ENCODE measurements at places on chromosomes 6 and 20.

DNA sequence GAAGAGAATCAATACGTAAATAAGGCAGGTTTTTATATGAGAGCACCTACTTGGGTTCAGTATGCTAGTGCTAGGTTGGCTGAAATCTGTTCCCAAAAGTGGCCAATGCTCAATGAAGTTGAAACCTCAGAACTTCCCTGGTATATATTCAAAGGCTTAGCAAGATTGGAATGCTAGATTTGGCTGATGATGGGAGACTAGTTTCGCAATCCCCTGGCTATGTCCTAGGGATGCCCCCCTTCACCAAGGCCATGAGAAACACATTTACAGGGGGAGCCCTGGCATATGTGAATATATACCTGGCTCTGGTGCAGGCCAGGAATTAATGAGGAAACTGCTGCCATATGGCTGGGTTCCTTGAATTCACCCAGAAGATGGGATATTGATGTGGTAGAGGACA lies 142.4 kb upstream of the C6orf118 start:
- no peak for DNase-seq

DNA sequence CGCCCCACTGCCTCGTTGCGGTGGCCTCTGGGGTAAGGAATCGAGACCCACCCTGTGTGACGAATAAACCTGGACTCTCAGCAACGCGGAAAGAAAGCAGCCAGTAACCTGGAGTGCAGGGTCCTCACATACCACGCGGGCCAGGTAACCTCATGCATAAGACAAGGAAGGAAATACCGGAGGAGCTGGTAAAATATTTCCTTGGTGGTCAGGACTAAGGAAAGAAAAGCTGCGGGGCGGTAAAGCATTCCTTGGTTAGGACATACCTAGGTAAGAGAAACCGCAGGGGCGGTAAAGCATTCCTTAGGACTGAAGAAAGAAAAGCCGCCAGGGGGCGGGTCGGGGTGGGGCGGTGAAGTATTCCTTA lies 80.7 kb downstream of the SYTL3 start:
- no peak for DNase-seq

DNA sequence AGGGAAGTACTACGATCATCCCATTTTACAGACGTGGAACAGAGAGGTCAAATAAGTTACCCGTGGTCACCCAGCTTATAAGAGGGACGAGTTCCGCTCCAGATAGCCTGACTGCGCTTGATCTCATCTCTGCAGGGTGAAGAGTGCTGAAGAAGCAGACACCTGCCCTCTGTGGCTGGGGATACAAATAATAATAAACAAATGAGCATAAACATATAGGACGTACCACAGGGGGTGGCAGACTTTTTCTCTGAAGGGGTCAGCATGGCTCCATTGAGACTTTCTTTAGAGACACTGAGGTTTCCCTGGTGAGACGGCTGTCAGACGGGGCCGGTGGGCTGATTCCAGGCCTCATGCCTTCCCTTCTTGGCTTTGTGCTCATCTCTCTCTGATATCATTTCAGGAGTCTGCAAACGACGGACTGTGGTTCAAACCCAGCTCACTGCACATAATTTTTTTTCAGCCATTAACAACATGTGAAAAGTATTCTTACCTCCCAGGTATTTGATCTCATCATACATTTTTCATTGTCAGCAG lies 47.1 kb downstream of the IRF4 start:
- DNase-seq: no peak

GRCh38 chr6:48844696-48845095 lies 618.4 kb downstream of the MMUT start:
- peak; percentile 48 for DNase-seq

- DNase-seq: no peak
These were observed 313.2 kb downstream of the HDGFL1 start for GRCh38 chr6:22882581-22882980.

GRCh38 chr6:146903451-146903850 lies 300.8 kb upstream of the STXBP5 start:
- DNase-seq: no peak

DNA sequence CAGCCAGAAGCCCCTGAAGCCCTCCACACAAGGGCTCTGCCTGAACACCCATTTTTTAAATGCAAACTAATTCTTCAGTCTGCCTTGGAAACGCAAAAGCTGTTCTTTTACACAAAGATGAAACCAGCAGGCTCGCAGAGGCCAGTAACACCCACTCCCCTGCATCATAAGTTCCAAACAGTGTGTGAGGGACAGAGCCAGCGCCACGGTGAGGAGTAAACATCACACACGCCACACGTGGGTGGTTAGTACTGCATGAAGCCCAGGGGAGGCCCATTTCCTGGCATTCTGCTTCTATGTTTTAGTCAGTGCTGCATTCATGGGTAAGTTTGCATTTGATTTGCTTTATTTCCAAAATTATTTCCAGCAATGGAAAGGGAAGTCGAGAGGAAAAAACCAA lies 217.7 kb upstream of the RIN2 start:
- DNase-seq: no peak

DNA sequence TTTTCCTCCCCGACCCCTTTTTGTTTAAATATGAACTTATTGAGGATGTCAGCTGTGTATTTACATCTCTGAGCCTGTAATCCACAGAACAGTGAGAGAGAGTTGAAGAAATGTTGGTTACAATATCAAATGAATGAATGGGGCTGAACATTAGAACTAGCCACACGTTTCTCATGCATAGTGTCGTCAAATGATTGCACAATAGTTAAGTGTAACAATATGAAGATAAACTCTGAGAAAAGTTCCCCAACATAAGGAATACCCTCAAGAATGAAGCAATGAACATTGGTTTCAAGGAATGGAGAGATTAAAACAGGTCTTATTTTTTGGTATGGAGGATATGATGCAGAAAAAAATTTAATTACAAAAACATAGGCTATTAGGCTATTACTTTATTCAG lies 100.5 kb upstream of the DTNBP1 start:
- DNase-seq: no peak

GRCh38 chr6:140105857-140106256 lies 731.4 kb upstream of the CITED2 start:
- DNase-seq: peak; percentile 65

DNA sequence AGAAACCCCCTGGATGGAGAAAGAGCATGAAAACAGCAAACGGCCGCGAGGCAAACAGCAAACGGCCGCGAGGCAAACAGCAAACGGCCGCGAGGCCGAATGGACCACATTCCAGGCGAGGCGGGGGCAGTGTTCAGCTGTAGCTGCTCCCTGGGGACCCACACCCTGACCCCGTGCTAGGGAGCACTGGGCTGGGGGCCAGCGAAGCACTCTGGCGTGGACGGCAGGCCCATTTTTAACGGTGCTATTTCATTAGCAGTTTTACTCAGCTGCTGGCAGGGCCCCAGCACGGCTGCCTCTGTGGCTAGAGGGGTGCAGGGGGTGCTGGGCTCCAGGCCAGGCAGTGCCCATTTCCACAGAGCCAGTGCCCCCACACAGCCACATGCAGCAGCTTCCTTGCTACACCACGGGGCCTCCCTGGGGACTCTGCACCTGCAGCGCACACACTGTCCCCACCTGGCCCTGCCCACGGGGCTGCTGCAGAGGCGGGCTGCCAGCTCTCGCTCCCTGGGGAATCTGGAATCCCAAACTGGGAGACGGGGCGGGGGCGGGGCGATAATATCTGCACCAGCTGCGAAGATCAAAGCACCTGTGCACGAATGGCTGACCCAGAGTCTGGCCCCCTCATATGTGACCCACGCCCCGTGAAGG lies 35.6 kb upstream of the SLCO4A1 start:
- peak; percentile 77 for DNase-seq

GRCh38 chr20:31842471-31843157 lies 2.8 kb downstream of the FOXS1 start:
- DNase-seq: peak; percentile 60

- DNase-seq: peak; percentile 62
These were observed 166.5 kb upstream of the SNX9 start for GRCh38 chr6:157656437-157656997.

DNA sequence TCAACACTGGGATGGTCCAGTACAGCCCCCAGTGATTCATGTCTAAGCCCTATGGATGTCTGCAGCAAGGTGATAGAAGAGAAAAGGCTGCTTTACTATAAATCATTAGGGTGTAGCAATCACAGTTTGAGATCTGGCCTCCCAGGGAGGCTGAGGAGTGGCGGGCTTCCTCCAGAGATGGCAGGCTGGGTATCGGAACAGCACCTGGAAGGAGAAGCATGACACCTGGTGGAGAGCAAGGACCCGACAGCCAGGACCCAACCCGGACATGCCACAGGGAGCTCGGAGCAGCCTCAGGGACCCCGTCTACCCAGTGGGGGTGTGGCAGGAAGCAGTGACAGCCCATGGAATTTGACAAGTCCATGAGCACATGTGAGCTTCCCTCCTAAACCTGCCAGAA lies 114.8 kb upstream of the CD93 start:
- DNase-seq: peak; percentile 78

GRCh38 chr20:36591854-36592641 lies 13.5 kb upstream of the RAB5IF start:
- peak; percentile 32 for DNase-seq

GRCh38 chr6:31559606-31559957 lies 12.2 kb downstream of the NFKBIL1 start:
- no peak for DNase-seq

- DNase-seq: peak; percentile 65
These were observed 10.8 kb upstream of the TAAR1 start for GRCh38 chr6:132669690-132670291.

GRCh38 chr6:84026721-84027164 lies 6.8 kb upstream of the MRAP2 start:
- peak; percentile 59 for DNase-seq

DNA sequence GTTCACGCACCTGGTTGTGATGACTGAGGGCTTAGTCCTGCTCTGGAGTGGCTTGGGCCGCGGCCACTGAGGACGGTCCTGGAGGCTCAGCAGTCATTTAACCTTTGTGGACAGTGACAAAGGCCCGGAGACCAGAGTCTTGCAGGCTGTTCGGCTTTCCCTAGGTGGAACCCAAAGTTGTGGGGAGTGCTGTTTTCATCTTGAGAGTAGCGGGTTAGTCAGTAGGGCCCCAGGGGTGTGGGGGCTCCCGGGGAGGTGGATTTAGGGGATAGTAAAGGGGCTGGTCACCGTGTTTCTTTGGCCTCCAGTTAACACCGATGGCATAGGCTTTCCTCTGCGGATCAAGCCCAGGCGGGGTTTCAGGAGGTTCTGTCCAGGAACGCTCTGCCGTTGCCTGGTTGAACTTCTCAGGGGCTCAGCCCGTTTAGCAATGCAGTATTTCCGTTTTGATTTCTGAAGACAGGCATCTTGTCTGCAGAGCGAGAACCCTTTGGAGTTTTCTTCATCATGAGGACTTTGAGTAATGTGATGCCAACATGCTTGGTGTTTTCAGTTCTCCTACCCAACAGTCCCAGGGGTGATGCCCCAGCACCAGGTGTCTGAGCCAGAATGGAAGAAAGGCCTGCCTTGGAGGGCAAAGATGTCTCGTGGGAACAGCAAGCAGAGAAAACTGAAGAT lies 31.8 kb downstream of the ZNF831 start:
- no peak for DNase-seq

DNA sequence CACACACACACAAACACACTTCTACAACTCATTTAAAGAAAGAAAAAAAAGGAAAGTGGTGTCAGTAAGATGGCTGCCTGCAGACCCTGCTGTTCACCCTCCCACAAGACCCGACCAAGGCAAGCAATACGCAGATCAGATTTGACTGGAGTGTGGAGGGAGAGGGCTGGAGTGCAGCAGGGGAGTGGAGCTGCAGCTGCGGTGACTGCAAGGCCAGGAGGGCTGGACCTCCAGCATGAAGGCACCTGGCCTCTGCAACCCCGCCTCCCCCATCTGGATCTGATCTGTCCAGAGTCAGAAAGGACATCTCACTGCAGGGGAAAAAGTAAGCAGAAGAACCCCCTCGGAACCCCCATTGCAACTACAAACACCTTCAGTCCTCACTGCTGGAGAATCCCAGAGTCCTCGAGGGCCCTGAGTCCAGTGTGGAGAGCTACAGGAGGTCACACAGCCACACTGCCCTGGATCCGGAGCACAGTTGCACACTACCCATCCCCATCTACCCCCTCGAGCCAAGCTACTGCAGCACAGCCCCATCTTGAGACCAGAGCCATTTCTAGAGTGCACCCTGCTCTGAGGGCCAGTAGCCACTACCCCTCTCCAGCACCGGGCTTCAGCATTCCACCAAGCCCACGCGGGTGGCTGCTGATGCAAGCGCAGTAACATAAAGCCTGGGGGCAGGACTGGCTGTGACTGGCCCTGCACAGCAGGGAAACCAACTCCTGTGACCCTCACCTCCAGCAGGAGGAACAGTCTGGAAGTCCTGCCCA lies 41.9 kb upstream of the SRSF6 start:
- DNase-seq: no peak

DNA sequence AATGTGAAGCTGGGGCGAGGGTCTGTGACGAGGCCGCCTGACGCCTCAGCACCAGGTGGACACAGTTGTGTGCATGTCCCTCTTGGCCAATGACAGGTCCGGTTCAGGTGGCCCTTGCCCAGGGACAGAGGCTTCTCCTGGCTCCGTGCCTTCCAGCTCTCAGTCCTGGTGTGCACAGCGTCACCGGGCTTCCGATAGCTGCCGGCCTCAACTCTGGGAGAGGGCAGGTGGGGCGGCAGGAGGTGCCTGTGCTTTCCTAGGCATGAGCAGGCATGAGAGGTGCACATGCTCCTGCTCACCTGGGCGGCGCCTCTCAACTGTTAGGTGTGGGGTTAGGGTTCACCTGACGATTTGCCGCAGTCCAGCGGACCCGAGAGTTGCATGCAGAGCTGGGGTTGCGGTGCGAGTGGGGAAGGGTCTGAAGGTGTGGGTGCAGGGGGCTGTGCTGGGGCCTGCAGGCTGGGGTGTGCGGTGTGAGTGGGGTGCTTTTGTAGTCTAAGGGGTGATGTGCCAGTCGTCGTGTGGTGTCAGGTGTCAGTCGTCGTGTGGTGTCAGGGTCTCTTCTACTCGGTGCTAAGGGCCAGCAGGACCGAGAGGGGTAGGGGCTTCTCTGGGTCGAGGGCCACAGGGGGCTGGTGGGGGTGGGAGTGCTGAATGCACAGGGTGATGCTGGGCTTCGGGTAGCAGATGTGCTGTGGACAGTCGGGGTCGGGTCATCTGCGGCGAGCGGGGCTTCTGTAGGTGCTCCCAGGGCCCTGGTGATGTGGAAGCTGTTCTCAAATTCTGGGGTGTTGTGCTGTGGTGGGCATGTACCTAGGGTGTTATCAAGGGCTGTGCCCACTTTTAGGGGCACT lies 3.8 kb upstream of the SOX18 start:
- DNase-seq: no peak

DNA sequence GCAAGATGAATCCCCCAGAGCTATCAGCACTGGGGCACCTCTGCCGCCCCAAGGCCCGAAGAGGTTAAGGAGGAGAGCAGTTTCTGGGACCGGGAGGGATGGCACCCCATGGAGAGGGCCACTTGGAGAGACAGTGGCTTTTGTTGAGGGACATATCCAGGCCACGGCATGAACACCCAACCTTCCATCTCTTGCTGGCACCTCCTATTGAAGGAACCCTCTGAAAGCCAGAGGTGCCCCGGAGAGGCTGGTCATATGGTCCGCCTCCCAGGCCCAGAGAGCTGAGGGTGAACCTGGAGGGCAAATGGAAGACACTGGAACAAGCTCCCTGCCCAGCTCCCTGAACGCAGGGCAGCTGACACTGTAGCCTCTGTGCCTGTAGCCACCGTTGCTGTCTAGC lies 167.0 kb downstream of the NFATC2 start:
- DNase-seq: no peak

All from NCI-H69 (cell line).